CD4-positive, alpha-beta T cell (primary cell): ENCODE measurements at places on chromosomes 3 and 15.

- no peak for DNase-seq
These were observed 410.8 kb upstream of the RASGRP1 start for GRCh38 chr15:38975282-38975990.

- no peak for DNase-seq
These were observed 51.9 kb downstream of the CCK start for GRCh38 chr3:42214064-42214463.

GRCh38 chr15:99645543-99645935 is 79.8 kb downstream of the MEF2A start:
- DNase-seq = no peak

GRCh38 chr3:39130026-39130425 is 22.5 kb downstream of the TTC21A start:
- no peak for DNase-seq

DNA sequence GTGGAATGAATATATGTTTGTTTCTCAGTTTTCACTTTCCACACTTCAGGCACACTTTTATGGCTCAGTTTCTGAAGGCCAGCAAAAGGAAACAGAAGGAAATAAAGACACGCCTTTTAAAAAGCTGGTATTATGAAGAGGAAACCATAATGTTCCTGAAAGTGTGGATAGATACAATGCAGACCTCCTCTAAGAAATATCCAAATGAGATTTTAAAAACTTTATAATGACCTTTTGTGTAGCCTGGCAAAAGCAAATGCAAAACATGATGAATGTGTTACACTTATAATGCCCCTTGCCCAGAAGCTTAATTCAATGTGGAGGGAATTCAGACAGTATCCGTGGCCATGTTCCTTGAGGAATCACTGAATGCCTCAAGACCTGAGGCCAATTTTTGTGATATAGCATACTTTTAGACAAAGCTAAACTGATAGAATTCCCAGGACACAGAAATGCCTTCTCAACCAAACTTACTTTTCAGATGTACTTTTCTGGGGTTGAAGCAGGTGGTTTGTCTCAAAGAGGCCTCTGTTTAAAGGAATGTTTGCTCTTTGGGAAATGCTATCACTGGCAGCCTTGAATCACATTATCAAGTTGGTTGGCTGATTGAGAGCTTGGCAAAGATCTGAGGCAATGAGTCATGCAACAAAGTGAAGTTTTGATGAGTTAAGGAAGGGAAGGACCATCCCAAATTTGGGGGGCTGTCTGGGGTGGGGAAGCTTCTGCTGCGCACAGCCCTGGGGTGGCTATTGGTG is 77.1 kb upstream of the CACNA2D3 start:
- DNase-seq = no peak

DNA sequence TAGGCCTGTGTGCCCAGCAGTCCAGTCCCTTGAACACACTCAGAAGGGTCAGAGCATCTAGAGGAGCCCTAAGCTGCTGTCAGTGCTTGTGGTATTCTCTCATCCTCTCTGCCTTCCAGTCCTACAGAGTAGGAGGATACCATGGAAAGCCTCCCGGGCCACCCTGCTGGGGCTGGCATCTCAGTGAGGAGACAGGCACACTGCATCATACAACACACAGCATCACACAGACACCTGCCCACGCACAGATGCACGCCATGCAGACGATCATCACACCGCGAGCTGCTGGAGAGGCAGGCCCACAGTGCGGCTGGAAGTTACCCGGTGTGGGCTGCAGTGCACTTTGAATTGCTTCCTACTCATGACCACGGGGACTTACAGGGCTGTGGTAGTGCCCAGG is 15.2 kb downstream of the GABRA5 start:
- DNase-seq = no peak

DNA sequence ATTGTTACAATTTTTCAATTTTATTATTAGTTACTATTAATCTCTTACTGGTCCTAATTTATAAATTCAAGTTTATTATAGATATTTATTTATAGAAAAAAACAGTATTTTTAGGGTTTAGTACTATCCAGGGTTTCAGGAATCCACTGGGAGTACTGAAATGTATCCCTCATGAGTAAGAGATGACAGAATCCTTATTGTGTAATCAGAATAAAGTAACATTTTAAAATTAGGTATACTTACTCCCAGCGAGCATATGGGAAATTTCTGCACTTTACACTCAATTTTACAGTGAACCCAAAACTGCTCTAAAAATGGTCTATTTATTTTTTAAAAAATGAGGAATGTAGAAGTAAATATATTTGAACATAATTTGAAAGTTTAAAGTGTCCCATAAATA is 202.7 kb downstream of the CGGBP1 start:
- DNase-seq = no peak

DNA sequence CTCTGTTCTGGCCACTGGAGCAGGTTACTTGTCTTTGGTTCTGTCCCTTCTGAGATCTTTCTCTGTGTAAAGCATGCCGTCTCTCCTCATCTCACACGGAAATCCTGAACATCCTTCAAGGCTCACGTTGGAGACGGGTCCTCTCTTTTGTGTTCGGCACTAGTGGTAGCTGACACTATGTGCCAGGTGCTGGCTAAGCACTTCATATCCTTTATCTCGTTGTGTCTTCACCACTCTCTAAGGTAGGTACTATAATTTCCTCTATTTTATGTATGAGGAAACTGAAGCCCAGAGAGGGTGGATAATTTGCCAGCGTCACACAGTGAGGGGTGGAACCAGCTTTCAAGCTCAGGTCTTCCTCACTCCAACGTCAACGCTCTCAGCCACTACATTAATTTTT is 1.2 kb downstream of the IFT122 start:
- DNase-seq = peak; percentile 33

- no peak for DNase-seq
These were observed 29.4 kb upstream of the ARID3B start for GRCh38 chr15:74511583-74511982.

- no peak for DNase-seq
These were observed 39.0 kb downstream of the LRTM1 start for GRCh38 chr3:54888873-54889272.

- no peak for DNase-seq
These were observed 269.8 kb downstream of the RYR3 start for GRCh38 chr15:33580526-33580925.

GRCh38 chr15:70375006-70375431 is 277.3 kb upstream of the TLE3 start:
- DNase-seq = no peak
